ENCODE measurements at places on chromosomes 2 and 18. TPM values are rescaled to one million over a fixed set of nuclear protein-coding genes. Genes with fewer than 3 reads are reported as not detected.

DNA sequence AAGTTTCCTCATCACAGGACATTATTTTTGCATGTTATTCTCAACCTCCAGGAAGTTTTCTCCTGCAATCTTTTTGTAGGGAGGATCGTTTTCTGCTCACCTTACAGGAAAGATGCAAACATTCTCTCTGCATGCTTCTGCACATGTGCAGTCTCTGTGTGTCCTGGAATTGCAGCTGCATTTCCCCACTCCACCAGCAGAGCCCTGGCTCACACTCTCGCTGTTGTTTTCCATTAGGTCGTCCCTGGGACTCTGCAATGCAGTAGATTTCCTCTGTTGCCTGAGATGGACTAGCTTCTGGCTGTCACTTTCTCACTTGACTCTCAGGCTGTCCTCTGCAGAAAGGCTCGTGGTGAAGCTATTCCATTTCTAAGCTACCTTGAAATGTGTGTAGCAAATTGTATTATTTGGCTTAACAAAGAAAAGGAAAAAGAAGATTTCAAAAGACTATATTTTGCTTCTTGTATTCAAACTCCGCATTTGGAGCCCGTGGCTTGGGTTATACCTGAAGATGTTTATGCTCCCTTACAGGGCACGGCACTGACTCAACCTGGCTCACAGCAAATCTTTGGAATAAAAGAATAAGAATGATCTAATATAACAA is 346.7 kb downstream of the RAD51AP2 start:
- no peak for DNase-seq

Gene TUBB8B
- total RNA-seq, result not detected

DNA sequence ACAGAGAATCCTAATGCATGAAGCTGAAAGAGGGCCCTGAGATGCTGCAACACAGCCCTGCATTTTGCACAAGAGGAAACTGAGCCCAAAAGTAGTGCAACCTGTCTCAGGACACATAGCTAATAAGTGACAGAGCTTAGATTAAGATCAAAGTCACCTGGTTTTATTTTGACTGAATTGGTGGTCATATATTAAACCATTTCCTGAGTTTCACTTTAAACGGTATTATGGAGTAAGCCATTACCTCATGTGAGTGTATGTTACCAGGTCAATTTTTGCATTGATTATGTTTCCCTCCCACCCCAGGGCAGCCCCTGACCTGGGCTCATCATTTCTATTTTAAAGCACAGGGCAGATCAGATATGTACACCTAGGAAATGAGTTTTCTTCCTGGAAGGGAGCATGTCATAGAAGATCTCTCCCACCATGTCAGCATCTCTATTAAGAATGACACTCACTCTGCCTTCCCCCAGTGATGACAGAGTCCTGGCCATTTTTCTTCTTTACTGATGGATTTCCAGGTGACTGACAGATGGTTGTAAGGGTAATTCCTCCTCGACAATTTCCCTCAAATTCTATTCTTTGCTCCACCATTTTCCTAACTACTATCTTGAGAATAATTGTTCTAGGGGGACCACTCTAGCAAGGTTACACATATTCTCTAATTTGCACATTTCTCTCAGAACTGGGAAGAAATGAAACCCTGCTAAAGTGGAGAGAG is 441.3 kb upstream of the SLC14A2 start:
- no peak for DNase-seq

GRCh38 chr18:47204908-47205522 is 28.9 kb upstream of the IER3IP1 start:
- no peak for DNase-seq

GRCh38 chr2:191869781-191870180 is 22.9 kb upstream of the CAVIN2 start:
- DNase-seq, result no peak

Gene IGFBP2
- total RNA-seq, result 40.2 TPM

GRCh38 chr2:235026649-235027557 is 75.1 kb downstream of the SH3BP4 start:
- no peak for DNase-seq

DNA sequence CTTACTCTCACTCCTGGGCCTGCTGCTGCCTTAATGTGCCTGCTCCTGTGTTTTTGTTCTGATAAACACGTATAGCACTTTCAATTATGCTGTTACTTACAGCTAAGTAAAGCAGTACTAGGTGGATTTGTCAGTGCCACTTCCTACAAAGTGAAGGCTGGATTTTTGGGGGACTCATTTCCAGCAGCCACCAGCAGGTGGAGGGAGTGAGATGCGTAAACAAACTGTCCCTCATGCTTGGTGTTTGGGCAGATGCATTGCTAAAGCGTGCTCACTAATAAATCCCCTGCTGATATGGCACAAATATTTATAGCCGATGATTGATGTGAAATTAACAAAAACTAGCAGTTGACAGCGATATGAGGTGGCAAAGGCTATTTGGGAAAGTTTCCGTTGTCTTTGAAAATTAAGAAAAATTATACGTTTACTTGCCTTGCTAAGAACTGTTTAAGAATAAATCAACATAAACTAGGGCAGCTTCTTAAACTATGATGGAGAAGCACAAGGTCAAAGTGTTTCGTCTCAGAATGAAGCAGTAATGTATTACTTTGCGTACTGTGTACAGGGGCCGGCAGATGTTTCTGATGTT is 101.7 kb downstream of the AGAP1 start:
- DNase-seq, result peak; percentile 87

- no peak for DNase-seq
Observed at GRCh38 chr2:60350791-60351190, 202.7 kb downstream of the BCL11A start.

Gene FAHD2B
- 32.8 TPM for total RNA-seq

- DNase-seq, result no peak
Observed at GRCh38 chr2:66236067-66236685, 198.7 kb upstream of the MEIS1 start.

Gene AMER3
- not detected for total RNA-seq

Gene NT5DC4
- not detected for total RNA-seq

Gene INO80B
- total RNA-seq, result 38.2 TPM

DNA sequence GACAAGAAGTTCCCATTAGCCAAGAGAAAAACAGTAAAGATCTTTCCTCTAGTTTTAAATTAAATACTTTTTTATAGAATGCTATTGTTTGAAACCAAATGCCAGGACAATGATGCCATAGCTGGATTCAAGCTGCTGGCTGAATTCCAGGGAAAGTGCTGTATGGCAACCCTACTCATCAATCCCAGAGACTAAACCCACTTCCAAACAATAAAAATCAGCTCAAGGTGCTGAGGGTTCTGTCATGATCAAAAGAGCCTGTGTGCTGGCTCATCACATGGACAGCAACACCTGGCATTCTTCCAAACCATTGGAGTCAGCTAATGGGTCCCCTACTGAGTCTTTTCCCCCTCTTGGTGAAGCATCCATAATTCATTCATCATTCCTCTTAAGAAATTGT is 53.7 kb upstream of the PARD3B start:
- no peak for DNase-seq

Gene TTC21B
- 36.8 TPM for total RNA-seq

Gene LRRTM4
- 18.1 TPM for total RNA-seq

GRCh38 chr2:131067465-131068125 is 25.7 kb downstream of the FAM168B start:
- DNase-seq, result no peak

GRCh38 chr2:237896507-237896892 is 37.1 kb downstream of the RAMP1 start:
- DNase-seq, result no peak

GRCh38 chr18:76823587-76824011 is 1.2 kb downstream of the ZNF236 start:
- DNase-seq, result peak; percentile 72

DNA sequence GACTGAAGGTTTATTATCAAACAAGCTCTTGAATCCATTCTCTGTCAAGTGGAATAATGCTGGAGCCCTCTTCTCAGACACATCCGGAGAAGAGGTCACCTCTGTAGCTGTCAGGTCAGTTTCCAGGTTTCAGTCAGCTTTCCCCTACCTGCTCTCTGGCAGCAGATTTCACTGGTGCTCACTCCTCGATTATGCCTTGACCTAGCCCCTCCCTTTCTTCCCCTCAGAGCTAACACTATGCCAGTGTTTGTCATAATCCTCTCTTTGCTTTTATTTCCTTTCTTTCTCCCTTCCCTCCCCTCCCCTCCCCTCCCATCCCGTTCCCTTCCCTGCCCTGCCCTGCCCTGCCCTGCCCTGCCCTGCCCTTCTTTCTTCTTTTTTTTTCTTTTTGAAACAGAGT is 22.5 kb upstream of the PLEKHM3 start:
- no peak for DNase-seq

DNA sequence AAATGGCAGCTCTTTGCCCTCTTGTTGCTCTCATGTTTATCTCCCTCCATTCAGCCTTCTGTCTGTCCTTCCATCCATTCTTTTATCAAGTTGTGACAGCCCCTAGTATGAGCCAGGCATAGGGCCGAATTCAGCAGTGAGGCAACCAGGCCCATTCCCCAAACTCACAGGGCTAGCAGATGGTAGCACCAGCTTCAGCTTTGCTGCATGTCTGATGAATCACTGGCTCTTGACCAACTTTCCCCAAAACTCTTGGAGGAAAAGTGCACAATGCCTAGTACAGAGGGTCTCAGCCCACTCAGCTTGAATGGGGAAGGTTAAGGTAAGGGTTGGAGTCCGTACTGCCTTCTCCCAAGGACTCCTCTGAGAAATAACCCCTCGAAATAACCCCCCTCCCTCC is 35.7 kb downstream of the NPAS2 start:
- DNase-seq, result no peak

DNA sequence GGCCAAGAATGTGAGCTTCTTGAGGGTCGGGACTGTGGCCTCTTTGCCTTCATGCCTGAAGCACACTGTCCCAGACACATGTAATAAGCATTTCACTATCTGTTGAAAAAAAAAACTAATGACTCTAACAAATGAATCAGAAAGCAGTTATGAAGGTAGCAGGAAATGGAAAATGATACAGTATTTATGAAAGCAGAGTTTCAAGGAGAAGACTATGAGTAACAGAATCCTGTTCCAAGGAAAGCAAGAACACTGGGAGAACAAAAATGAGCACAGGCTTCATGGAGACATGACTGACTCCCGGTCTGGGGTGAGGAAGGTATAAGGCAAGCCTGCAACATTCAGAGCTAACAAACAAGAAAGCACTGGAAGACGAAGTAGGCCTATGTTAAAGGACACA is 190.8 kb downstream of the RNF152 start:
- DNase-seq, result no peak

GRCh38 chr2:173673640-173674039 is 291.5 kb downstream of the SP3 start:
- DNase-seq, result no peak

DNA sequence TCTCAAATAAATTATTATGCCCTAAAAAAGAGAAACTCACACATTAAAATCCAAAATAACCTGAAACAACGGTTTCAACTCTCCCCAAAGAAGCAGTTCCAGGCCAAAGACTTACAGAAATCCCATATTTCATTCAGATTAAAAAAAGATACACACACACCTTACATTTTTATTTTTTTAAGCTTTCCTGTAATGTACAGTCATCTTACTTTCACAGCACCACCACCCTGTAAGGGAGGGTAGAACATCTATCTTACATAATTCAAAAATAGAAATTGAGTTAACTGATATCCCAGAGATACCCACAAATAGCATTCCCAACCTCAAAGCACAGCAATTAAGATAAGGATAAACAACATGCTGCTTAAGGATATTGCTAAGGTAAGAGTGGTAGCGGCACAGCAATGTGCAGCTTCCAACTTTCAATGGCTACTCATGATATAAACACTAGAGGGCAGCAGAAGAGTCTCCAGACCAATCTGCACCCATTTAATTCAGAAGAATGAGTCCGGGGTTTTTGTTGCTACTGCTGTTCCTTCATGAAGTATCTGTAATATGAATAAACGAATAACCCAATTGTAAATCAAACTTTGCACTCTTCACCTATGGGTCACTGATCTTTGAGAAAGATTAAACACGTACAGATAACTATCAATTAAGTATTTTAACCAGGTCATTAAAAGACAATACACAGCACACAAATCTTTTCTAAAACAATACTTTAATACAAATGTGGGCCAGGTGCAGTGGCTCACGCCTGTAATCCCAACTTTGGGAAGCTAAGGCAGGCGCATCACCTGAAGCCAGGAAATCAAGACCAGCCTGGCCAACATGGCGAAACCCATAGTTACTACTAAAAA is 11.3 kb downstream of the GFPT1 start:
- no peak for DNase-seq

Gene DNAH7
- 2.5 TPM for total RNA-seq

Gene CELF4
- 0.45 TPM for total RNA-seq

DNA sequence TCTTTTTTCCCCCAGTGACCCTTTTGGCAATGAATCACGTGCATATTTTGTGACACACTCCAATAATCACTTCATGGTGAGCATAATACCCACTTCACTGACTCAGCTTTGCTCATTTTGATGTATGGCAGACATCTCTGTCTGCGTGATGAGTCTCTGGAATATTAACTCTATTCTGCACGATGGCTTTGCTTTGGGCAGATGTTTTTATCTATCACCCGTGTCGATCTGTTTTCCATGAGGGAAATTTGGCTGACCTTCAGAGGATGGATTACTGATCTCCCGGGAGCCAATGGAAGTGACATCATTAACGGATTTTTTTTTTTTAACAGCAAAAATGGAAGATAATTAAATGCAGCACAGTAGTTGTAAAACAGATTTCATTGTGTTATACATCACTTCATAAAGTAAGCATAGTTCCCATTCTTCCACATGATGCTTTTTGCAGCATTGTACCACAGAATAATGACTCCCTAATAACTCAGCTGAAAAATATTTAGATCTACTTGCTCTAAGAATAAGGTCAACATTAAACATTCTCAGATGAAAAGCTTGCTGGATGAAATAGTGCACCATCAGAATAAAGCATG is 29.8 kb downstream of the CDC42EP3 start:
- DNase-seq, result no peak

- DNase-seq, result no peak
Observed at GRCh38 chr2:187084524-187084923, 235.6 kb upstream of the ZSWIM2 start.

Gene TCF7L1
- total RNA-seq, result 26.9 TPM

- no peak for DNase-seq
Observed at GRCh38 chr2:197028230-197028629, 101.7 kb upstream of the PGAP1 start.

GRCh38 chr18:76496194-76496890 is 1.3 kb upstream of the ZNF516 start:
- DNase-seq, result peak; percentile 84

Gene PLA2R1
- total RNA-seq, result 31.6 TPM

- no peak for DNase-seq
Observed at GRCh38 chr2:144836635-144837350, 316.9 kb upstream of the ZEB2 start.

Gene IL36G
- total RNA-seq, result not detected
